ENCODE measurements at places on chromosomes 7 and 10.

DNA sequence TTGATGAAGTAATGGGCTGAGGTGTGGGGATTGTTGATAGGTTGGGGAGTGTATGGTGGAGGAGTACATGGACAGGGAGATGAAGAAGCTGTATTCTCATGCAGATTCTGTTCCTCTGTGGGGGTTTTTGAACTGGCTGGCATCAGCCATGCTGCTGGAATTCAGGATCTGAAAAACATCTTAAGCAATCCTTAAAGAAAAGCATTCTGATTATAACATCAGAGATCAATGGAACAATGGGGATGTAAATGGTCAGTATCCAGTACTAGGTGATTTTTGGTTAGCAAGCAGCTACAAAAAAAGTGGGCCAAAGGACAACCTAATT lies 247.5 kb upstream of the GALNT17 start:
- DNase-seq, result no peak

GRCh38 chr7:142863891-142864685 lies 9.2 kb downstream of the EPHB6 start:
- DNase-seq, result no peak

DNA sequence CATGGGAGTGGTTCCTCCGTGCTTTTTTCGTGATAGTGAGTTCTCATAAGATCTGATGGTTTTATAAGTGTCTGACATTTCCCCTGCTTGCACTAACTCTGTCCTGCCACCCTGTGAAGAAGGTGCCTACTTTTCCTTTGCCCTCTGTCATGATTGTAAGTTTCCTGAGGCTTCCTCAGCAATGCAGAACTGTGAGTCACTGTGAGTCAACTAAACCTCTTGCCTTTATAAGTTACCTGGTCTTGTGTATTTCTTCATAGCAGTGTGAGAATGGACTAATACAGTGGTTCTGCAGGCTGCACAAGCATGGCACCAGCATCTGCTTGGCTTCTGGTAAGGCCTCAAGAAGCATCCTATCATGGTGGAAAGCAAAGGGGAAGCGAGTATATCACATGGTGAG lies 1144.6 kb downstream of the SORCS3 start:
- DNase-seq, result no peak

DNA sequence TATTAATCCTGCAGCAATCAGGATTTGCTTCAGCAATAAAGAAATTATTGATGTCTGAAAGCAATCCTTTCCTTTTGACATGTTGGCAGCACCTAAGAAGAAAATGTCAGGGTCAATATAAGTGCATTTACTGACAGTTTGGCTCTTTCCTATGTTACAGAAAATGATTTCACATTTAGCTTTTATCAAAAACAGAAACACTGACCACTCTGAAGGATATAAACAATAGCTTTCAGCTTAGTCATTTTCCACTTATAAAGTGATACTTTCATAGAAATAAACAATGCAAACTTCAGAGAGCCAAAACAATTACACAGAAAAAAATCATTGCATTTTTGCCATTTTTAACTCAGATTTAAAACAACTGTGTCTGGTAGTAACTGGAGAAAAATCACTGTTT lies 325.6 kb upstream of the KAT6B start:
- DNase-seq, result no peak

GRCh38 chr10:71957546-71958275 lies 6.5 kb upstream of the CHST3 start:
- DNase-seq, result no peak

- DNase-seq, result no peak
Measured at GRCh38 chr7:103150192-103150591, 1.3 kb upstream of the NAPEPLD start.

DNA sequence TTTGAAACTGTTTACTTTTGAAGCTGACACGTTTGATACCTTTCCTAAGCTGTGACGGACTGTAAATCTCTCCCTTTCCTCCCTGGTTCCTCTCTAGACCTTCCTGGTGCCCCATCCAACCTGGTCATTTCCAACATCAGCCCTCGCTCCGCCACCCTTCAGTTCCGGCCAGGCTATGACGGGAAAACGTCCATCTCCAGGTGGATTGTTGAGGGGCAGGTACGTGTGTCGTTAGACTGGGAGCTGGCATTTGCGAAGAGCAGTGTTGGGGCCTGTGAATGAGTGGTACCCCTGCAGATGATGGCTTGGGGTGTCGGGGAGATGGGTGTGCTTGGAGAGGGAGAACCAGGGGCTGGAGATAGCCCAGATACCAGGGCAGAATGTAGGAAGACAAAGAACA lies 602.7 kb upstream of the FOXK1 start:
- no peak for DNase-seq

Data from activated T-cell treated with anti-CD3 and anti-CD28 coated beads for 1 hour (primary cell).